ENCODE measurements at places on chromosomes 2 and 18.

GRCh38 chr2:18883616-18884456 lies 294.5 kb upstream of the NT5C1B start:
- no peak for DNase-seq

- no peak for DNase-seq
Observed at GRCh38 chr2:218398437-218399390, 954 bp upstream of the CTDSP1 start.

DNA sequence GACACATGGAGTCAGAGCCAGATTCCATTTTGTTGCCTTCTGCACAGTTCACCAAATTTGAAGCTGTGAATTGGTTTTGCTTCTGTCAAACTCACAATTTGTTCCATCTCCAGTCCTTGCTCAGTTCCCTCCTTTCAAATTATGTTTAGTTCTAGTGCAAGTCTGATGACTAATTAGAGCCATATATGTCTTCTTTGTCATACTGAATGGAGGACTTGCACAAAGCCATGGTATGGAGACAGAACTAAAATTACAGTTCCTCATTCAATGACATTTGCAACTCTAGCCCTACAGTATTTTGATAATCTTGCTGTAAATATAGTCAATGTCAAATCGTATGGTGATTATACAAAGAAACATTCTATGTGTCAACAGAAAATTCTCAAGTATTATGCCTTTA lies 936.9 kb upstream of the CELF4 start:
- DNase-seq: no peak

DNA sequence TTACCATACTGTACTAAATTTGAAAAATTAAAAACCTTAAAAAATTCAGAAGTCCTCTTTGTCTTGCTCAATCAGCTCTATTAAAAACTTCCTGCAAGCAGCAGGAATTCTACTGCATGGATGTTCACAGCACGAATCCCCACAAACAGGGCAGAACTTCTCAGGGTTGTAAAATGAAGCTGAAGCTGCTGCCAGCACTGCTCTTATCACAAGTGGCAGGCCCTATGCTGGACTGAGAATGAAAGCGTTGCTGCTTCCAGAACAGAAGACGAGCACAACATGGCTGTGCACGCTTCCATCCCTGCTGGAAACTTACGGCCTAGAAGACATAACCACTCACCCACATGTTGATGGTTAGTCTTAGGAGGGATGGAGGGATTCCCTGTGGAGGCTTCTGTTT lies 134.0 kb downstream of the RAB3GAP1 start:
- DNase-seq: no peak

DNA sequence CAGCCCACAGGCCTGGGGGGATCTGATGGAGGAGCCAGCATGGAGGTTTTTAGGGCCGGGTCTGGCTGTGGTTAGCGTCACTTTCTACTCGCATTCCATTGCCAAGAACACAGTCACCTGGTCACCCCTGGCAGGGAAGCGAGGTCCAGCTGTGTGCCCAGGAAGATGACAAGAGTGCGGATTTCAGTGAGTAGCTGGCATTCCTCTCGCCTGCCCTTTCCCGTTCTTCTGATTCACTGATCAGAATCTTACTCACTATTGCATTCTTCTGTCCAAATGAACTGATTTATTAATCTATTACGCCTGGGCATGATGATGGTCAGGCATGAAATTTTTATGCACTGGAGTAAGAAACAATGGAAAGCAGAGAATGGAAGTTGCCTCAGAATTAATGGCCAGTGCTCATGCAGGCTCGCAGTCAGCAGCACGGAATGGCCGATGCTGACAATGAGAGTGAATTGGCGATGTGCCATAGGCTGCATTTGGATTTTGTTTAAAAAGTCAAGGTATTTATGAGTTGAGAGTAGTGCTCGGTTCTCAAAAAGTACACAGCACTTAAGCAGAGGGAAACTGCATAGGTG lies 76.4 kb upstream of the MGAT5 start:
- DNase-seq: no peak

GRCh38 chr2:3100386-3100785 lies 277.2 kb downstream of the EIPR1 start:
- DNase-seq: no peak

DNA sequence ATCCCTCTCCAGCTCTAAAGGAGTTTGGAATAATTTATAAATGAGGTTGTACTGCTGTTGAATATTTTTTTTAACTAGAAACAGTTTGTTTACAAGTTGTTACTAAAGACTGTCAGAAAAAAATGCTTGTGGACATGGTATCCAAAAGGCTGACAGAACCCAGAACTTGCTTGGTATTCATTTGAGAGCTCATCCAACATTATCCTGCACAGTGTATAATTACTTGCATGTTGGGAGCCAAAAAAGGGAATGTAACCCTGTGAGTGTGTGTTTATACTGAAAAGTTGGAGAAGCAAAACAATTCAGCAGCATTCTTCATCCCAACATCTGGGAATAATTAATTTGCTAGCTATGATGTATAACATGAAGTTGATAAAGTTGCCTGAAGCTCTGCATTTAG lies 42.1 kb upstream of the EHBP1 start:
- no peak for DNase-seq

GRCh38 chr18:26655525-26656430 lies 107.4 kb upstream of the KCTD1 start:
- DNase-seq: no peak
